ENCODE measurements at places on chromosomes 11 and 22.

- no peak for DNase-seq
These were observed 39.3 kb downstream of the LARGE2 start for GRCh38 chr11:45961751-45962240.

GRCh38 chr11:62706850-62707247, 375 bp downstream of the BSCL2 start:
- DNase-seq, result no peak

DNA sequence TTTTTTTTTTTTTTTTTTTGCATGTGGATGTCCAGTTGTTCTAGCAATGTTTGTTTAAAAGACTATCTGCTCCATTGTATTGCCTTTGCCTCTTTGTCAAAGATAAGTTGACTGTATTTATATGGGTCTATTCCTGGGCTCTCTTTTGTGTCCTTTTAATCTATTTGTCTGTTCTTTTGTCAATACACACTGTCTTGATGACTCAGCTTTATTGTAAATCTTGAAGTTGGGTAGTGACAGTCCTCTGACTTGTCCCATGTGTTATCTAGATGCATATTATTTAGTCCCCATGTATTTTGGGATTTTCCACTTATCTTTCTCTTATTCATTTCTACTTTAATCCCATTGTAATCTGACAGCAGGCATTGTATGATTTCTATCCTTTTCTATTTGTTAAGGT, 3.3 kb downstream of the CCDC81 start:
- DNase-seq, result no peak

DNA sequence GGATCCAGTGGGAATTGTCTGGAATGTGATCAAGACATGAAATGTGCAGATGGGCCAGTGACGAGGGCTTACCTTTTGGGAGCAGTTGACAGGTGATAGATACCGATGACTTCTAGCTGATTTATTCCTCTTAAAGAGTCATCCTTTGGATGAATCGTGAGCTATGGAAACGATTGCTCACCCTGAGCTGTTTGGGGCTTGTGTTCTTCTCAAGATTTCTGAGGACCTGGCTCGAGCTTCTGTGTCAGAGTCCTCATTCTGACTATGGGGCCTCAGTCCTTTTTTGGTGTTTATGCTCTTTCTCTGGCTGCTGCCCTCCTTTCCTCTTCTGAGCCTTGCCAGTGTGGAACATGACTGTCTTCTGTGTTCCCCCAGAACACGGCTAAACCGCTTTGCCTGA, 11.9 kb upstream of the AMPD3 start:
- DNase-seq, result no peak

DNA sequence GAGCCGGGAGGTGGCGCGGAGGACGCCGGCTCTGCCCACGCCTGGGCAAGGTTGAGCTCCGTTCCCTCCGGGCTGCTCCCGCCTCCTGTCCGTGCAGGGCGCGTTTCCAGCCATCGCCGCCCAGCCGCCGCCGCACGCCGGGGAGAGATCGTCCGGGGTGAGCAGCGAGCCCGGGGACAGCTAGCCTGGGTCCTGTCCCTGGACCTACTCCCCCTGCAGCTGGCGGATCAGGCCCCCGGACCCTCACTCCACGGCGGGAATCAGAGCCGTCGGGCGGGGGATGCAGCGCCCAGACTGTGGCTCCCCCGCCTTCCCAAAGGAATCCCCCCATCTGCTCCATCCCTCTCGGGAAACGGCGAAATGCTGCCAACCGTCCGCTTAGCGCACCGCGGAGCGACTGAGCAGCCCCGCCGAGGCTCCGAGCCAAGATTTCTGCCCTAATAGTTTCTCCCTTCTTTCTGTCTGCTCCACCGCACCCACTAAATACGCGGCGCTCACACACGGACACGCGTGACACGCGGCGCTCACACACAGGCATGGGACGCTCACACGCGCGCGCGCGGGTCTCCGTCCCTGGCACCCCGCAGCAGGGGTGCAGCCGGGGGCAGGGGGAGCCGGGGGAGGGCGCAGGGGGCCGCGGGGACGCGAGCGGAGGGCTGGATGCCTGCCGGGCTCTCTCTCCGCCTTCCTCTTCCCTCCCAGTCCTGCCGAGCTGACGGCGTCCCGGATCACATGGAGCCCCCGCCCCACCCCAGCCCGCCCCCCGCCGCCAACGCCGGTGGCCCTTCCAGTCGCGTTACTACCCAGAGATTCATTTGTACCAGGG, at the start of gene KCNJ5:
KCNJ5 (plus strand) TSS at position 814 of the 826 bp plus-strand sequence. CDS start 19,918 bp downstream, outside the sequence.
- DNase-seq, result no peak

DNA sequence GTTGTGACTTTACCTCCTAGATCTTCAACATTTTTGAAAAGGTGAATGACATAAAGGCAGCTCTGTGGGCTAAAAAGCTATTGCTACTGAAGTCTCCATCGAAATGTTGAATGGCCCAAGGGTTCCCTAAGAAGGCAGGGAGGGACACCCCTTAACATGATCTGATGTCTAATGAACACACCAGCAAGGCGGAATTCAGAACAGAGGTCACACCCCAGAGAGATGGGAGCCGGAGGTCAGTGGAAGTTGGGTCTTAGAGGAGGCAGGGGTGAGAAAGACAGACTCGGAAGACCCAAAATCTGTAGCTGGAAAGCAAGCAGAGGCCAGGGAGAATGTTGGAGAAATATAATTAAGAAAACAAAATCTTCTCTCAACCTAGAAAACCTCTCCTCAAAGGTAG, 79.0 kb downstream of the TRIM29 start:
- DNase-seq, result no peak

- DNase-seq, result no peak
These were observed 9.0 kb upstream of the MTMR3 start for GRCh38 chr22:29873943-29874342.

DNA sequence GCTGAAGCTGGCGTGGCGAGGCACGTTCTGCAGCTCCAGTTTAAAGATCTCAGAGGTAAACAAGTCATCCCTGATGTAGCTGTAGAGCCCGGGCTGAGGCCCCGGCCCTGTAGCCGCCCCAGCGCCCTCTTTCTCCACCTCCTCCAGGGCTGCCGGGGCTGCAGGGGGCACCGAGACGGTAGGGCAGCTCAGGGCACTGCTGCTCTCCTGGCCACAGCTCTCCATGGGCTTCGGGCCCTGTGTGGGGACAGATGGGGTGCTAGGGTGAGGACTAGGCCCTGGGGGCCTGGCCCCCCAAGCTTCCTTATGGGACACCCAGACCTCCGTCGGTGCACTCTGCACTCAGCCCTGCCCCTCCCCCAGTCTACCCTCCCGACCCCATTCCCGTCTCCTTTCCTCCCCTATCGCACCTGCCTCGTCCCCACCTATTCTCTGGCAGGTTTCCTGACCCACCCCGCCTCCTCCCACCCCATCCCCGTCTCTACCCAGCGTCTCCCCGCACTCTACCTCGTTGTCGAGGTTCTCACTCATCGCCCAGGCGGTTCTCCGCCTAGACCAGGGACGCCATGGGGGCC, 559 bp downstream of the RANBP1 start:
- no peak for DNase-seq

GRCh38 chr22:50144005-50144614, 26.4 kb upstream of the PANX2 start:
- DNase-seq, result no peak

- no peak for DNase-seq
These were observed 87.8 kb upstream of the CRYBB3 start for GRCh38 chr22:25111579-25112517.

DNA sequence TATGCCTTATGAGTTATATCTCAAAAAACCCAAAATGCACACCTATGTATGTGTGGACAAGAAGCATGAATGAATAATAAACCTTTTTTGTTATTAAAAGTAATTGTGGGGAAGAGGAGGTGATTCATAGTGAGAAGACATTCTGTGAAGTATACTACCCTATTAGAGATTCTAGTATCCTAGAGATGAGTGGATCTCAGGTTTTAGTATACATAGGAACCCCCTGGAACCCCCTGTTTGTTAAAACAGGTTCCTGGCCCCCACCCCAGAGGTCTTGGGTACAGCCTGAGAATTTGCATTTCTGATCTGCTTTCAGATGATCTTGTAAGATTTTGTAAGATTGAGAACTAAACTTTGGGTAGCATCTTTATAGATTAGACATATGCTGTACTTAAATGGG, 17.5 kb downstream of the NUCB2 start:
- DNase-seq, result no peak

DNA sequence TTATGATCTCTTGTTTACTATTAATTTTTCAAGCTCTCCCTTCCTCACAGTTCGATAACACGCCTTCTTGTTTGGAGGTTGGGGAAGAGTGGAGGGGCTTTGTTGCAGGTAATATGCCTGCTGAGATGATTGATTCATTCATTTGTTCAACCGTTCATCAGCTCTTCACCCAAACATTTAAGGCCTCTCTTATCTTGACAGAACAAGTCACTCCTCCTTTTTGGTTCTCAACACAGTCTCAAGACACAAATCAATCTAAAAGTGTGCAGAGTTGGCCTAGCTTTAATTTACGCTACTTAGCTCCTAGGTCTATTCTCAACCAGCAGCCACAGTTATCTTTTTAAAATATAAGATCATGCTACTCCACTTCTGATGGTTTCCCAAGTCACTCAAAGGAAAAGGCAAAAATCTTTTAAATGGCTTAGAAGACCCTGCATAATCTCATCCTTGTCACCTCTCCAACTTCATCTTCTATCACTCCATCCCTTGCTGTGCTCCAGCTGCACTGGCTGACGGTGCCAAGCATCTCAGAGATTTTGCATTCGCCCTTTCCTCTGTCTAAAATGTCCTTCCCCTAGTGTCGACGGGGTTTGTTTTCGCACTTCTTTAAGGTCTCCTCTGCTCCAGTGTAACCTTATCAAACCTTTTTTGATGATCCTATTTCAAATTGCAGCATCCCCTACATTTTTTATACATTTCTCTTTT, 60.3 kb downstream of the AMBRA1 start:
- no peak for DNase-seq

DNA sequence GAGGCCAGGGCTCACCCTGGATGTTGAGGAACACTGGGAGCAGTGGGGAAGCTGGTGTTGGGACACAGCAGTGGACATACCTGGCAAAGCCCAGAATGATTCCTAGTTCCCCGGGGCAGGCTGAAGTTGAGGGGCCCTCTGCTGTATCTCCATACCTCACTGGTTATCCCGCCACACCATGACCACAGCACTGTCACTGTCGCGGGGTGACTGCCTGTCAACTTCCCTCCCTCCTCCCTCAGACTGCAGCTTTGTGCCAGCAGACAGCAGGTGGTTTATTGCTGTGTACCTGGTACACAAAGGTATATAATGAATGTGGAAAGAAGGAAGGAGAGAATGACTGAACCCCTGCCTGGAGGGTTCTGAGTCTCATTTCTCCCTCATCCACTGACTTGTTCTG, 318.7 kb downstream of the TMEM135 start:
- DNase-seq, result no peak

GRCh38 chr11:69520186-69520916, 38.9 kb downstream of the LINC01488 start:
- DNase-seq, result no peak

DNA sequence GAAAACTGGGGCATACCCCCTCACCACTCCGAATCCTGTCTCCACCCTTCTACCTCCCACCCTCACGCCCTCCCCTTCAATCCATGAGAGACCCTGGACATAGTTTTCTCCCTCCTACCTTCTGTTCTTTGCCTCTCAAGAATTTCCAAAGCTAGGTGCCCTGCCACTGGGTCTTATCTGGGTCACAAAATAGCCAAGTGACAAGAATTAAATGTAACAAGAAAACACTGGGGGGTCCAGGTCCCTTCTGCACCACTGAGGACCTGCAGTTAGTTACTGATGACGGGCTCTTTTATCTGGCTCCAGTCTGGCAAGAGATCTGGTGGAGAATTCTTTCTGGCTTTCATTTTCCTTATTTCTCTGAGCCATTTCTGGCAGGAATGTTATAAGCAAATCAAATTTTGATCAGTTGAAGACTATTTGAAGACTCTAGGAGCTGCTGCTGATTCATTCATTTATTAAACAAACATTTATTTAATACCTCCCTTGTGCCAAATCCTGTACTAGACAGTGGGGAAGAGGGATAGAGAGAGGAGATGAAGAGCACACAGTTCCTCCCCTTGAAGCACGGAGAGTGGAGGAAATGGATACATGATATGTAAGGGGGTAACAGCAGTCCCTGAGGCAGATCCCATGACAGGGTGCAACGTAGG, 135.2 kb downstream of the RRAS2 start:
- no peak for DNase-seq

GRCh38 chr22:20218326-20218872, 49.7 kb downstream of the RTN4R start:
- DNase-seq, result no peak

GRCh38 chr11:88308576-88308975, 29.0 kb downstream of the CTSC start:
- DNase-seq, result no peak
